WERI-Rb-1 (cell line): ENCODE measurements at places on chromosomes 2 and 18.

GRCh38 chr2:236849940-236850339 lies 235.7 kb upstream of the COPS8 start:
- DNase-seq, result no peak

- DNase-seq, result no peak
Observed at GRCh38 chr2:12504443-12504842, 212.3 kb upstream of the TRIB2 start.

- DNase-seq, result no peak
Observed at GRCh38 chr2:204299766-204300165, 245.5 kb upstream of the PARD3B start.

DNA sequence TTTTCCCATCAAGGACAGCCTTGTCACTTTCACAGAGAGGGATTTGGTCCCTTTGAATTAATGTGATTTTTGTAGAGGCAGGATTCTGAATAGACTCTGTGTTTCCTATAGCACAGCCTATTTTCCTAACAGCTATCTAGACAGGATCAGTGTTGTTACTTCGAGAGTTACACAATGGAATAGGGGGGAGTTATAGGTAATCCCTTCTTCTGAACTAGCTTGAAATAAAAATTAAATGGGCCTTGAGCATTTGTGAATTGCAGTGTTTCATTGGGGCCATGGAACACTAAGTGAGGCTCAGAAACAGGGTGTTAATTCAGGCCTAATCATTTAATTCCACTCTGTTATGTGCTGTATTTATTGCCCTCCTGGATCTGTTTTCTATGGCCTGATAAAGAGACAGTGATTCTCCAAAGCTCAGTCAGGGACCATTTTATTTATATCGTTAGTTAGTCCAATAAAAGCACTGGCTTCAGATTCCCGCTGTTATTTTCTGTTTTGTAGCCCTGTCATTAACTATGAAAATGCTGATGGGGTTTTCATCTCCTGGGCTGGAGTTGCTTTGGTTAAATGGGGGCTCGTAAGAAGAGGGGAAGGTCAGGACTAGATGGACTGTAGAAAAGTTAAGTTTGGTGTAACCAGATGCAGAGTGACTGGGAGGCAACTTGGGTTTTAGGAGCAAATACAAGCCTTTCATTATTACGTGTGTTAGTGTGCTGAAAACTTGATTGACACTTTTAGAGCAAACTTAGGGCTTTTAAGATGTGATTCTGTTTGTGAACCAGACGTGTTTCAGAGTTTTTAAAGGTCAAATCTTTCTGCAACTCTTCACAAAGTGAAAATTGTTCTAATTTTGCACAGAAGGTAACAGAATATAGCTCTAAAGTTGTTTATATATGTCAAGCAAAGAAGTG lies 461.0 kb upstream of the HNRNPA3 start:
- peak; percentile 21 for DNase-seq

- no peak for DNase-seq
Observed at GRCh38 chr2:65504814-65505697, 72.7 kb upstream of the SPRED2 start.

GRCh38 chr2:2919574-2920365 lies 457.8 kb downstream of the EIPR1 start:
- peak; percentile 87 for DNase-seq

- DNase-seq, result peak; percentile 61
Observed at GRCh38 chr2:219041252-219041651, at the start of gene CFAP65. TSS of gene CFAP65 (minus strand) at chr2:219041516. CDS start at chr2:219039048, 2,468 bp downstream.

DNA sequence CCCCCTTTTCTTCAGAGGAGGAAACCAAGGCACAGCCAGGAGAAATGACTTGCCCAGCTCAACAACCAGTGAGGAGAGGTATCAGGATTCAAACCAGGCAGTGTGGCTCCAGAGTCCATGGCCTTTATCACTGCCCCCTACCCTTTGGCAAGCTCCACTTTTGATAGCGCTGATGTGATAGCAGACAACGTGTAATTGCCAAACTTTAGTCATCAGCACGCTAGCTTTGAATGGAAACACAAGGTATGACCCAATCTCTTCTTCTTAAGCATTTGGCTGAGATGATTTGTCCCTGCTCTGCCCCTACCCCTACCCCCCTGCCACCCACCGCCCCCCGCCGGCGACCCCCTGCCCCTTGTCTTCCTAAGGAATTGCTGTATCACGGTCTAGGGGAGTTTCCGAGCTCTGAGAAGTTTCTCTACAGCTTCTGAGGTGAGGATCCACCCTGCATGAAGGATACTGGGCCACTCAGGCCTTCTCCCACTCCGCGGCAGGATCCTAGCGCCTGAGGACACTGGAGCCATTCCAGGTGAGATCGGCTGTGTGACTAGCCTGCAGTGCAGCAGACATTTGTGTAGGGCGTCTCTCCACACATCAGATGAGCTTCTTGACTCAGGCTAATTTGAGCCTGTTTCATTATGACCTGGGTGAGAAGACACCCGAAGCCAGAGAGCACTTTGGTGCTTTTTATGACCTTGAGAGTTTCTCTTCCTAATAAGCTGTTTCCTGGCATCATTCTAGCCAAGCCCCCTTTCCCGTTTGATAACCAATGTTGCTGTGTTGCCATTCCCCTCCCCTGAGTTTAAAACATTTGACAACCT lies 75.1 kb upstream of the MAP4K4 start:
- DNase-seq, result no peak
